ENCODE measurements at places on chromosomes 1 and 21. TPM values are rescaled to one million over a fixed set of nuclear protein-coding genes. Genes with fewer than 3 reads are reported as not detected.

The MNDA gene
- not detected for total RNA-seq

The GSTM1 gene
- total RNA-seq = 47.9 TPM

The IL12RB2 gene
- total RNA-seq = 29.1 TPM

The KIF21B gene
- total RNA-seq = 94.0 TPM

The DDR2 gene
- total RNA-seq = 0.45 TPM

The ARHGAP30 gene
- 174 TPM for total RNA-seq

The CLCA1 gene
- not detected for total RNA-seq

The RIT1 gene
- 24.1 TPM for total RNA-seq

The ACTL8 gene
- not detected for total RNA-seq

The CATSPER4 gene
- not detected for total RNA-seq

The KPRP gene
- not detected for total RNA-seq

The CNKSR1 gene
- 1.2 TPM for total RNA-seq

The AZIN2 gene
- total RNA-seq = 2.5 TPM
